ENCODE measurements at places on chromosomes 6 and 20.
A peak's percentile ranks its signal among the peaks of the same experiment; 100 is the strongest.

DNA sequence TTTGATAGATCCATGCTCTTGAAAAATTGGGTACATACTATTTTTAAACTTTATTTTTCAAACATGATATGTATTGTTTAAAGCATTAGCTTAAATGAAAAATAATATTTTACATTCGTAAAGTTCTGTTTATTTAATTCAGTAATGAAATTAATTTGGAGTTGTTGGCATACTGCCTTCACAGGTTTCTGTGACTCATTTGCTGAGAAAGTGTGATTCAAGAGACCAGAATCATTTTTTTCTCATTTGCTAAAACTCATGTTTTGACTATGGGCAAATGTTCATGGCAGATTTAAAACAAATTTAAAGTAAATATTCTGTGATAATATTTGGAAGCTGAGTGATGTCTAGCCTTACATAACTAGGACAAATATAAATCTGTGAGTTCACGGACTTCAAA lies 230.4 kb downstream of the BCKDHB start:
- DNase-seq: no peak

- DNase-seq: no peak
Observed at GRCh38 chr6:167669553-167669849, 157.2 kb upstream of the AFDN start.

GRCh38 chr6:139030228-139030963 lies 1.9 kb downstream of the ABRACL start:
- no peak for DNase-seq

GRCh38 chr6:168609914-168610490 lies 169.0 kb downstream of the SMOC2 start:
- no peak for DNase-seq

DNA sequence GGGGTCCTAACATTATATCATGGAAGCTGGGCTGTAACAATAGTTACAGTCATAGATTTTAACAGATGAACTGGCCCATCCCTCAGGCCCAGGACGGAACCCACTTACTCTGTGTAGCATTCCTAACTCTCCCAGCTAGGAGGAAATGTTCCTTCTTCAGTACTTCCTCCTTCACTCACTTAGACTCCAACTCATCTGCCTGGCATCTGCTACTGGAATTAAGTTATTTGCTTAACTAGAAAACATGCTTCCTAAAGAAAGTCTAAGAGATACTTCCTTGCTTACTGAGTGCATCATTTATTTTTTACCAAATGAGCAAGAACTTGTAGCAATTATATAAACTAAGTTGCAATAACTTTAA lies 20.5 kb downstream of the GCLC start:
- DNase-seq: peak; percentile 65

GRCh38 chr6:138979813-138980668 lies 8.0 kb downstream of the REPS1 start:
- DNase-seq: no peak
